ENCODE measurements at places on chromosomes 6 and 20.

- no peak for DNase-seq
Measured at GRCh38 chr6:167210375-167211294, 52.9 kb upstream of the GPR31 start.

DNA sequence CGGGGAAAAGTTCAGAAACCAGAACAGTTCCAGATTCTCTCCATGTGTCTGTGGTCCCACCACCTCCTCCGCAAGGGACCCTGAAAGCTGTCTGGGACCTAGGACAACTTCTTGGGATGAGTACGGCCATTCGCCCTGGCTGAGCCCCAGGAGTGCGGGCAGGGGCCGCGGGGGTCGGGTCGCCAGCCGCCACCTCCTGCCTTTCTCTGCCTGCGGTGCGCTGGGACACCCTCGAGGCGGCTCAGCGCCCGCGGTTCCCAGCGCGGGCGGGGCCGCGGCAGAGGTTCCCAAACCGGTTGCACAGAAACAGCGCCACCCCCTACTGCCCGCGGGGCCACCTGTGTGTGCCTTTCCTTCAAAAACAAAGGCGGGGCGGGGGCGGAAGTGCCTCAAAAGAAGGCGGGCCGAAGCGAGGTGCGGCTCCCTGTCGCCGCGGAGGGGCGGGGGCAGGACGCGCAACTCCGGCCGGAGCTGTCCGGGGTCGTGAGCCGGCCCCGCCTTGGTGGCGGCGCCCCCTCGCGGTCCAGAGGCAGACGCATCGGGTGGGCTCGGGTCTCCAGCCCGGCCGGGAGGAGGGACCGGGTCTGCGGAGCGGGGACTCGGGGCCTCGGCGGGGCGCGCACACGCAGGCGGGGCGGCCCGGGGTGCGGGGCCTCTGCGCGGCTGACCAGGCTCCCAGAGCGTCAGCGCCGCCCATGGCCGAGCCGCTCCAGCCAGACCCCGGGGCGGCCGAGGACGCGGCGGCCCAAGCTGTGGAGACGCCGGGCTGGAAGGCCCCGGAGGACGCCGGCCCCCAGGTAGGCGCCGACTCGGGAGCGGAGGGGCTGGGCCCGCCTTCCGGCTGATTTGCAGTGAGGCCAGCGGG lies at the start of gene HEBP2:
HEBP2 (plus strand) TSS at position 423 of the 865 bp plus-strand sequence; CDS start at position 696, 273 bp downstream.
- peak; percentile 83 for DNase-seq

GRCh38 chr6:37904590-37904989 lies 85.1 kb downstream of the ZFAND3 start:
- no peak for DNase-seq

- no peak for DNase-seq
Measured at GRCh38 chr6:127821431-127821830, 79.4 kb downstream of the THEMIS start.

GRCh38 chr6:73011945-73012344 lies 213.4 kb downstream of the KHDC1L start:
- DNase-seq: no peak

GRCh38 chr20:46342451-46343347 lies 34.4 kb upstream of the CDH22 start:
- no peak for DNase-seq

- DNase-seq: no peak
Measured at GRCh38 chr20:50750145-50750671, 18.8 kb downstream of the PARD6B start.

DNA sequence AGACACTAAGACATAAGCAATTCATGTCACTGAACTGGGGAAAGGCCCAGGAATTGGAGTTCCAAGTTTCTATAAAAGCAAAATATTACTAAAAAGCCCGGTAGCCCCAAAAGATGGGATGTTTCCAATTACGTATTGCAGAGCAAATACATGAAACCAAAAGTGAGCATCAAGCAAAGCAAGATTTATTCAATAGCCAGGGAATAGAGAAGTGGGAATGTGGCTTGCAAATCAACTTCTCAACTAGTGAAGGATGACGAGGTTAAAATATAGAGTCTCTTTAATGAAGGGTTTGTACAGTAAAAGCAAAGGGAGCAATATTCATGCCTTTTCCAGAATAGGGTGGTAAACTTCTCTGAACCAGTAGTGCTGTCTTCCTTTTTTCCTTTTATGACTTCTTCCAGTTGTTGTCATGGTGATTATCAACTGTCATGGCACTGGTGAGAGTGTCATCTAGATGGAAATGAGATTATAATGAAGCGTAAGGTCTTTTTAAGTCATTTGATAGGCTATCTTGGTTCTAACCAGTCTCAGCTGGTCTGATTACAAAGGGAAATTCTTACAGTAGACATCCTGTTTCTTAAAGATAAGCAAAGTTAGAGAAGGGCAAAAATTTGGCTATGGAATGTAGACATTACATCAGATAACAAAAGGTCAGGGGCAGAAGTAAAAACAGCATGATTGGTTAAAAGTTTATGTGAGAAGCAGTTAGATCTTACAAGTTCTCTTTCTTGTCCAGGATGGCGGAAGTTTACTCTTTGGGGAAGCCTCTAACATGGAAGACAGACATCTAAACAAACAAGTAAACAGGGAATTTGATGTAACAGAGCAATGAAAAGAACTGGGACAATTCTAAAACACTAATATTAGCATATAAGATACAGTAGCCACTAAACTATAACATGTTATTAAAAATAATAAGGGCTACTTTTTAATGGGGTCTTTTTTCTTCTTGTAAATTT lies 96.9 kb downstream of the TBX18 start:
- no peak for DNase-seq

GRCh38 chr6:23246896-23247295 lies 677.5 kb downstream of the HDGFL1 start:
- DNase-seq: no peak

- DNase-seq: no peak
Measured at GRCh38 chr6:53765270-53765669, 29.5 kb upstream of the LRRC1 start.

- no peak for DNase-seq
Measured at GRCh38 chr6:106180208-106180607, 94.1 kb downstream of the PRDM1 start.

DNA sequence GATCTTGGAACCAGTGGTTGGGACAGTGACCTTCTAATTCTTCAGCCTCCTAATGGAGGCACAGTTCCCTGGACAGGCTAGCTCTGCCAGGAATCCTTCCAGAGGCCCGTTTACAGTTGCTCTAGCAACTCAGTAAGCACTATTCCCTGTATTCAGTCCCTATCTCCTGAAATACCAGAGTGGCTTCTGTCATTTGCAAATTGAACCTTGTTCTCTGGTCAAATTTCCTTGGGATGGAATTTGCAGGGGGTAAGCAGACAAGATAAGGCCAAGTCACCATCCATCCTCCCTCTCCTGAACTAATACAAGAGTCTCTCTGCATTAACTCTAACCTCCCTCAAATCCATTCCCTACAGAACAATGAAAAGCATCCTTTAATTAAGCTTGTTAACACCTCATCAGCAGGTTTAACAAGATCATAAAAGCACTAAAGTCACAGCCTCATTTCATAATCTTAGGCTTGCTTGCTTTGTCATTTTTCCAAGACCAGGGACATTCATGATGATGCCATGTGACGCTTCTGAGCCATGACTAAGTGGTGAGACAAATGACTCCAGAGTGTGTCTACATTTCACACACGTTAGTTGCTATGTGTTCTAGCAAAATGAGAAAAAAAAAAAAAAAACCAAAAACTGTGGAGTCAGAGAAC lies 37.1 kb downstream of the SLC22A23 start:
- no peak for DNase-seq

DNA sequence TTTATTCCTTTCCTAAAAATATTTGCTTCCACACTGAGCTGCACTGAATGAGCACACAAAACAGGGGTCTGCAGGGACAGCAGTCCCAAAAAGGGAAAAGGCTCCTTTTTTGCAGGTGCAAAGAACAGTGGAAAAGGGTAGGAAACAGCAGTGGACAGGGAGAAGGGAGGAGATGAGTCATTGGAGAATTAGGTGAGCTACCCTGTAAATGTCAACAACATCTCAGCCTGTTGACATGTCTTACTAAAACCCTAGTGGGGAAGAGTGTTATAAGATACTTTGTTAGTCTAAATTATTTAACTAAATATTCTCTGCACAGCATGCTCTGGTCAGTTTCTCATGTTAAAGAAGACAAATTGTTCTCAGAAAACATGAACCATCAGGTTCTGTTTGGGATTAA lies 151.5 kb upstream of the FBXL4 start:
- no peak for DNase-seq

DNA sequence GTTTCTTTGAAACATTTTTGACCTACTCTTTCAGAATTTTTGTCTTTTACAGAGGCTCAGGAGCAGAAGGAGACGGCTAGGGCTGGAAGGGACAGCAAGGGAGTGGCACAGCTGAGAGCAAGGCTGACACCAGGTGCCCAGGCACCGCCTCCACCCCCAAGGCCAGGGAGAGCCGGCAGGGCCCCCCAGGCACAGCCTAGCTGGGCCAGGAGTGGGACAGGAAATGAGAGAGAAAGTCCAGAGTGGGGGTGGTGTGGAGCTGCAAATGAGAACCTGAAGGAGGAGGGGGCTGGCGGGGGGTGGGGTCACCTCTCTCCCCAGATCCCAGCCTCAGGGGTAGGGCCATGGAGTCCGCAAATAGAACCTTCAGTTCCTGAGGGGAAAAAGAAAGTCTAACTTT lies 236.7 kb downstream of the CDC5L start:
- no peak for DNase-seq

DNA sequence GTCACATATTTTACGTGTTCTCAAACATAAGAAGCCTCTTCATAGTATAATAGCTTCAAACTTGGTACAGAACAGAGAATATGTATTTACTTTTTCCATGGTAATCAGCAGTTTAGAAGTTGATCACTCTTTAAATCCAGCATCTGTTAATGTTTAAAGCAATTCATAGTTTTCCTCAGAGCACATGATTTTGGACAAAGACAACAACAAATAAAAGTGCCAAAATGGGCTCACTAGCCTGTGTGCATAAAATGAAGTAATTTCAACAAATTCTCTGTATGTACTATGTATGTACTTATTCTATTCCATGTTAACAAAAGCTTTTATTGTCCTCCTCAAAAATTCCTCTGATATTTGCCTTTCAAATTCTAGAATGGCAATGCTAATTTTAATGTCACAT lies 38.1 kb upstream of the UST start:
- DNase-seq: no peak

DNA sequence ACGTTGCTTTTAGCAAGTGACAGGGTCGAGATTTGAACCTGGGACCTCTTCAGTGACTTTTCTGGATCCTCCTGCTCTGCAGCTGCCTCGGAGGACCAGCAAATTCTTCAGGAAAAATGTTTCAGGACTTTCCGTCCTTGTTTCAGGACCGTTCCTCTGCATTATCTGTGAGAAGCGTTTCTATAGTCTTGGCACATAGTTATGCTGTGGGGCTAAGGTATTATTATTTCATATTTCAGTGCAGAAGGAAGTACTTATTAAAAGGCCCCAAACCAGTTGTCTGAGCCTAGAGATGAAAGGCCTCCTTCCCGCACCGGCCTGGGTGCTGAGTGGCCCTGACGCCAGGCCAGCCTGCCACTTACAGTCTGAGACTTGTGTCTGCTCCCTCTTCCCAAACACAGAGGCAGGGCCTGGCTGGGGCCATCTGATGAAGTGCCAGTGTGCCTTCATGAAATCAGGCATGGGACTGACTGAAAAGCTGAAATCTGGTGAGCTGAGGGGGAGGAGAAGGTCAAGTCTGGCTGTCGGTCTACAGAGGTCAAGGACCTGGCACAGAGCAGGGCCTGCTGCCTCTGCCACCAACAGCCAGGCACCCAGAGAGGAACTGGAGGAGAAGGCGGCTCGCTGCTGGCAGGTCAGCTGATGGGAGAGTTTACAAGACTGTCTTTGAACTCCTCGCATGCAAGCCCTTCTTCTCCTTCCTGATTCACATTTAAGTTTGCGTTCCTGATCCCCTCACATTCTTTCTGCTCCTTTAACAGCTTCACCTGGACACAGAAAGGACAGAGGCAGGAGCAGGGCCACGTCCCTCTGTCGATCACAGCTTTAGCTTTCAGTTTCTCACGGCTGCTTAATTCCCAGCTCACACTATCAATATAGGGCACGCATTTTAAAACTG lies 8.9 kb upstream of the QKI start:
- no peak for DNase-seq

DNA sequence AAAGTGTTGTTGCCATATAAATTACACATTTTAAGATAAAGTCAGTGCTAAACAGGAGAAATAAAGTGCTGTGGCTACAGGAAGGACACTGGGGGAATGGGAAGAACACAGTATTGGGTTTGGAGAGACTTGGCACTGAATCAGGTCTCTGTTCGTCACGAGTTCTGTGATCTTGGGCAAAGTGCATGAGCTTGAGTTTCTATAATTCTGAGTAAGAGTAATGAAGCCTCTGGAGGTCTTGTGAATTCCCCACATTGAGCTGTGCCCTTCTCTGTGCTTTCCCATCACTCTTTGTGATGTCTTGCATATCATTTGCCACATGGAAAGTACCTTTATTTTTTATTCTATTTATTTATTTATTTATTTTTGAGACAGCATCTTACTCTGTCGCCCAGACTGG lies 16.8 kb upstream of the EEF1A1 start:
- DNase-seq: no peak

- no peak for DNase-seq
Measured at GRCh38 chr6:95690328-95690727, 113.0 kb downstream of the MANEA start.

- DNase-seq: no peak
Measured at GRCh38 chr20:36408219-36408618, 102.1 kb downstream of the DLGAP4 start.

DNA sequence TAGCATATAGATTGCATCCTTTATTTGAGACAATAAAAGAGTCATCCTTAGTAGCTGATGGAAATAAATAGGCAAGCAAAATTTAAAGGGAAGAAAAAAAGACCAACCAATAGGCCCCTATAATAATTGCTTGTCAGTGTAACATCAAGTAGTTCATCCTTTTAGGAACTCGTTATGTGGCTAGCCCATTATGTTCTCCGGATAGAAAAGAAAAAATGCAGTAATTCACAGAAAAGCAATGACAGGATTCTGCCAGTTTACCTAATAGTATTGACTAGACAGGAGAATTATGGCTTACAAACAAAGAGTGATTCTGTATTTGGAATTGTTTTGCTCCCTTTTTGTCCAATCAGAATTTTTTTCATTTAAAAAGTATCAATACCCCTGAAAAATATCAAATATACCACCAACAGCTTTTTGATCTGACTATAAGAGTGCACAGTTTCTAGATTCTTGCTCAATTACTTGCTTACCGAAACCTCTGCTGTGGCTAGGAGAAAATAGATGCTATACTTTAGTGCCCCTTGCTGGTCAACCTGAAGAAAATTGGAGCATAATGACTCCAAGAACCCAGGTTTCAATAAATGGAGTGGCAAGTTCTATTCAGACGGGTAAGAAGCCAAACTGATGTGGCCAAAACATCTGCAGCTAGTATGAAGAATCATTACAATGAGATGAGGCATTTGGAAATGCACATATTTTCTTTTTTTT lies 91.5 kb upstream of the SASH1 start:
- DNase-seq: no peak
